ENCODE measurements at places on chromosomes 13 and 19. TPM values are rescaled to one million over a fixed set of nuclear protein-coding genes. Genes with fewer than 3 reads are reported as not detected.

DNA sequence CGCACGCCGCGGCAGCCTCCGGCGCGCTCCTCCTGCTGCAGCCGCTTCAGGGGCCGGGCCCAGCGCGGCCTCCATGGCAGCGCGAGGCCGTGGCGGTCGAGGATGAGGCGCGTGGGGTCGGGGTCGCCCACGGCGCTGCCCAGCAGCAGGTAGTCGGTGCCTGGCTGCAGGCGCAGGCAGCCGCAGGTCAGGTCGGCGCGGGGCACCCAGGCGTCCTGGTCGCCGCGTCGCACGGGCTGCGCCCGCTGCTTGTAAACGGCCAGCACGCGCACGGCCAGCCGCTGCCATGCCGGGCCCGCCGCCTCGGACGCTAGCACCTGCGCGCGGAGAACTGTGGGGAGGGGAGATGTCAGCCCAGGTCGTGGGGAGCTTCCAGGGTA, 11.1 kb downstream of the NTN5 start:
- no peak for DNase-seq
- no peak overlapping the region for H3K4me3 ChIP-seq
- H3K4me1 ChIP-seq: peaks cover 8% of the 10 kb centered on the region
- no peaks in the 10 kb centered on the region for H3K27me3 ChIP-seq

DNA sequence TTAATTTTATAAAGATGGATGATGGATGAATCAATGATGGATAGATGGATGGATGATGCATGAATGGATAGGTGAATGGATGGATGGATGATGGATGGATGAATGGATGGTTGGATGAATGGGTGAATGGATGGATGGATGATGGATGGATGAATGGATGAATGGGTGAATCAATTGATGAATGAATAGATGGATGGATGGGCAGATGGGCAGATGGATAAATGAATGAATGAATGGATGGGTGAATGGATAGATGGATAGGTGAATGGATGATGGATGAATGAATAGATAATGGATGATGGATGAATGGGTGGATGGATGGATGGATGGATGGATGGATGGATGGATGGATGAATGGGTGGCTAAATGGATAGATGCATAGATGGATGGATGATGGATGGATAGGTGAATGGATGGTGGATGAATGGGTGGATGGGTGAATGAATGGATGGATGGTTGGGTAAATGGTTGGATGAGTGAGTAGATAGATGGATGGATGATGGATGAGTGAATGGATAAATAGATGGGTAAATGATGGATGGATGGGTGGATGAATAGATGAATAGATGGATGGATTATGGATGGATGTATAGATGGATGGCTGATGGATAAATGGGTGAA, 12.8 kb downstream of the ZNF579 start:
- no peak overlapping the region for H3K27ac ChIP-seq
- H3K27me3 ChIP-seq: peaks cover 10% of the 10 kb centered on the region
- H3K4me1 ChIP-seq: no peaks in the 10 kb centered on the region
- no peaks in the 10 kb centered on the region for H3K36me3 ChIP-seq
- no peak overlapping the region for H3K4me3 ChIP-seq
- no peak for DNase-seq

- no peaks in the 10 kb centered on the region for H3K36me3 ChIP-seq
- no peaks in the 10 kb centered on the region for H3K27me3 ChIP-seq
- no peak overlapping the region for H3K4me3 ChIP-seq
- no peak for DNase-seq
- no peak overlapping the region for H3K27ac ChIP-seq
Observed at GRCh38 chr13:67119481-67119894, 110.6 kb downstream of the PCDH9 start.

GRCh38 chr13:73171926-73172325, 113.1 kb downstream of the KLF5 start:
- no peaks in the 10 kb centered on the region for H3K27me3 ChIP-seq
- DNase-seq: no peak
- H3K27ac ChIP-seq: no peak overlapping the region
- H3K4me3 ChIP-seq: no peak overlapping the region

DNA sequence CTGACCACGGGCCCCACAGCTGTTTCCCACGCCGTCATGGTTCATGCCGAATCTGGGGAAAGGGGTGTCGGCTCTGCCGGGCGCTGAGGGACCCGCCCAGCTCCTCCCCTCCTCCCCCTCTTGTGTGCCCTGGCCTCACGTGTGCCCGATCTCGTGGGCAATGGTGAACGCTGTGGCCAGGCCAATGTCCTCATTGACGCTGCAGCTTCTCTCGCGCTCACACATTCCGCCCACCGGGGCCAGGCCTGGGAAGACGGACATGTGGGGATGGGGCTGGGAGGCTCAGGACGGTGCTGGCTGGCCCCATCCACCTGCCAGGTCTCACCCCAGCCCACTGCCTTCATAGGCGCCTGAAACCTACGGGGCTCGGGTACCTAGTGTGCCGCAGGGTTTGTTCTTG, 14.3 kb downstream of the ADAMTS10 start:
- H3K27me3 ChIP-seq: no peaks in the 10 kb centered on the region
- H3K4me3 ChIP-seq: no peak overlapping the region

DNA sequence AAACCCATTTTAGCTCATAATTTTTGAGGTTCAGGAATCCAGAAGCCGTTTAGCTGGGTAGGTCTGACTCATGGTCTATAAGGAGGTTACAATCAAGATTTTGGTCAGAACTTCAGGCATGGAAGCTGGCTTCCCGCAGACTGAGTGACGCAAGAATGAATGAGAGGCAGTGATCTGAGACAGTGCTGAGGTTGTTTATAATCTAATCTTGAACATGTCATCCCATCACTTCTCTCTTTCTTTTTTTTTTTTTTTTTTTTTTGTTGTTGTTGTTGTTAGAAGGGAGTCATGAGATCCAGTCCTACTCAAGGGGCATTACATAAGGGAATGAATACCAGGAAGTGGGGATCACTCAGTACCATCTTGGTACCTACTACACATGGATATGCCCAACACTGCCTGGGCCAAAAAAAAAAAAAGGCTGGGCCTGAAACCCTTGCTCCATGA, 217.4 kb downstream of the DLEU7 start:
- no peaks in the 10 kb centered on the region for H3K27me3 ChIP-seq
- DNase-seq: no peak
- H3K4me1 ChIP-seq: no peaks in the 10 kb centered on the region

GRCh38 chr13:44713788-44714469, 137.8 kb upstream of the TSC22D1 start:
- H3K27me3 ChIP-seq: no peaks in the 10 kb centered on the region
- no peak for DNase-seq
- no peak overlapping the region for H3K4me3 ChIP-seq
- H3K4me1 ChIP-seq: no peaks in the 10 kb centered on the region
- H3K27ac ChIP-seq: no peak overlapping the region
- H3K36me3 ChIP-seq: no peaks in the 10 kb centered on the region

KIR2DL1 gene
- not detected for total RNA-seq

GRCh38 chr19:11324079-11324661, 15.3 kb downstream of the RAB3D start:
- H3K36me3 ChIP-seq: no peaks in the 10 kb centered on the region
- peaks cover 22% of the 10 kb centered on the region for H3K4me1 ChIP-seq
- peak overlapping the region; percentile 55 for H3K4me3 ChIP-seq
- no peak for DNase-seq
